NCI-H1436 treated with DMSO at 0.1 percent for 48 hours (cell line): ENCODE measurements at places on chromosomes 2 and 18.

GRCh38 chr2:10278029-10278762, 24.5 kb upstream of the HPCAL1 start:
- no peak for DNase-seq

DNA sequence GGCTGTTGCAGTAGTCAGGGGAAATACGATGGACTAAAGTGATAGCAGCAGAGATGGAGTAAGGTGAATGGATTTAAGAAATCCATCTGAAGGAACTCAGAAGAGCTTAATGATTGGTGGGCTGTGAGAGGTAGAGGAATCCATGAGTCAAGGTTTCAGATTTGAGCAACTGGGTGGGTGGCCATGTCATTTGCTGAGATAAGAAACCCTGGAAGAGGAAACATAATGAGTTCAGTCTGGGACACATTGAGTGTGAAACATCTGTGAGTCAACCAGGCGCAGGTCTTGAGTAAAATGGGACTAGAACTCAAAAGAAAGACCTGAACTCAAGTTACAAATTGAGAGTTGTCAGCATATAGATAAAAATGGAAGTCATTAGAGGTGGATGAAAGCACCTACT, 19.7 kb upstream of the ASNSD1 start:
- DNase-seq = no peak

- DNase-seq = no peak
These were observed 13.4 kb downstream of the SERPINB7 start for GRCh38 chr18:63788447-63789096.

- DNase-seq = no peak
These were observed 42.9 kb downstream of the SRBD1 start for GRCh38 chr2:45567974-45568789.

GRCh38 chr2:202084265-202084664, 11.2 kb downstream of the KIAA2012 start:
- no peak for DNase-seq

- no peak for DNase-seq
These were observed 43.5 kb downstream of the ARMC9 start for GRCh38 chr2:231241755-231242507.

DNA sequence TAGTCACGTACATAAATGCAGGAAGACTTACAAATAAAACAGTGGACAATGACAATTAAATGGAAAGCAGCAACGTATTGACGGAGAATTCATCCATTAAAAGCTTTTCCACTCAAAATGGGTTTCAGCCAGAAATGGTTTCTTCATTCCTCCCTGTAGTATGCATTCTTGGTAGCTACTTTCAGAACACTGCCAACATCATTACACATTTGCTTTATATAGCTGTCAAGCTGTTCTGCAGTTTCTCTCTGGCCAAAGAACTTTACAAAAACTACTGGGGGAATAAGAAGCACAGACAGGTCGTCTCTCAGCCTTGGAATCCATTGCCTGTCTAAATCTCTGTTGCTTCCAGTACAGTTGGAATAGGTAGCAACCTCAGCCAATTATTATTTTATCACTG, 84.1 kb upstream of the NCKAP5 start:
- DNase-seq = no peak

- DNase-seq = no peak
These were observed 149.0 kb downstream of the GLI2 start for GRCh38 chr2:120884472-120885290.

- no peak for DNase-seq
These were observed 523.1 kb downstream of the PLCL1 start for GRCh38 chr2:198327526-198327925.

GRCh38 chr18:48813321-48813720, 137.4 kb downstream of the SMAD7 start:
- no peak for DNase-seq

DNA sequence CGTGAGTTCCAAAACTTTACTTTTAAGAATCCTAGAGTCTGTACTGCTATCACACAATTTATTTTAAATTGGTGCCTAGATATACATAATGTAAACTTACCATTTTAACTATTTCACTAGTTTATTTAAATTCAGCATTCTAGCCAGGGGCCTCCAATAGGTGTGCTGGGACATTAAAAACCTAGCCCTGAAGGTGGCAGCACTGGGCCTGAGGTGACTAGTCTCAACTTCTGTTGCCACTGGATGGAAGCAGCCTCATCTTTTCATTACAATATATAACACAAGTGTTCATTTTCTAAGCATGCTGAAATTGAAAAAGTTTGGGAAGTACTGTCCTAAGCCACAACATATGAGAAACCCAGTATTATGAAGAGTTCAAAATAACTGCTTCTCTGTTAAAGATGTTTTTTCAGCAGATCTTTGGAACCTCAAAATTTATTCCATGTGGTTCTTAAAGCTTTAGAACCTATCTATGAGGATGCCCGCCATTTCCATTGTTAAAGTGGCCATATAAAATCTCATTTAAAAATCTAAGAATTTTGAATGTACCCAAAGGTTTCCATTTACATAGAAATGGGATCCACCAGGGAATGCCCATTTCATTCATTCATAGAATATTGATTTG, 2.9 kb upstream of the RBBP8 start:
- DNase-seq = peak; percentile 29

GRCh38 chr18:67639872-67640271, 123.4 kb upstream of the DSEL start:
- no peak for DNase-seq

- DNase-seq = no peak
These were observed 897.2 kb downstream of the TSN start for GRCh38 chr2:122652670-122653069.

- DNase-seq = no peak
These were observed 677 bp upstream of the COPS9 start for GRCh38 chr2:240136671-240137292.
